ENCODE measurements at places on chromosomes 7 and 10.
A peak's percentile ranks its signal among the peaks of the same experiment; 100 is the strongest.

- no peak for DNase-seq
Observed at GRCh38 chr7:148041156-148041555, 549.4 kb upstream of the C7orf33 start.

DNA sequence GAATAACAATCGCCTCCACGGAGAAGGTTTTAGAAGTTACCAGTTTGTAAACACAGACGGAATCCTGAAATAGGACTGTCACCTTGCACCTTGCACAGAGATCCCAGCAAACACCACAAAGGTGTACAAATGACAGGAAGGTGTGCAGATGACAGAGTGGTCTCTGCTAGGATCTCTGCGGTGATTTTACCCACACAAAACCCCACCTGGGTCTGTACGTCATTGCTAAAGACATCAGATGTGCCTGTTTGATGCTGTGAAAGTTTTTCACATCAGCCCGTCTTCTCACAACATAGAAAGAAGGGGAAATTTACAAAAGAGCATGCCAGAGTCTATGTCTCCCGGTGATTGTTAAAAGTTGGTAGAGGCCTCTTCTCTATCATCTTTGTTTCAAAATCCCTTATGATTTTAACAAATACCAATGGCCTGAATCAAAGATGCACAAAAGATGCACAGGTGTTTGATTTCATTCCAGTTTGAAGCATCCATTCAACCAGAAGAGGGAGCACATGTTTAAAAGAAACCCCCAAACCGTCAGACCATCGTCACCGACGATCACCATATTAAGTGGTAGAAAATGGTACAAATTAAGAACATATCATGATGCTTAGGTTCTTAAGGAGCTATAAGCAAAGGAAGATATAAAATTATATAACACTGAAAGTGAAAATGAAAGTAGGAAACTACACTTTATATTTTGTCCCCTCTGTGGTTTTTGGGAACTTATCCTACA, 576.5 kb downstream of the PTPRN2 start:
- DNase-seq, result no peak

- no peak for DNase-seq
Observed at GRCh38 chr7:135664046-135664589, 1.8 kb downstream of the STMP1 start.

DNA sequence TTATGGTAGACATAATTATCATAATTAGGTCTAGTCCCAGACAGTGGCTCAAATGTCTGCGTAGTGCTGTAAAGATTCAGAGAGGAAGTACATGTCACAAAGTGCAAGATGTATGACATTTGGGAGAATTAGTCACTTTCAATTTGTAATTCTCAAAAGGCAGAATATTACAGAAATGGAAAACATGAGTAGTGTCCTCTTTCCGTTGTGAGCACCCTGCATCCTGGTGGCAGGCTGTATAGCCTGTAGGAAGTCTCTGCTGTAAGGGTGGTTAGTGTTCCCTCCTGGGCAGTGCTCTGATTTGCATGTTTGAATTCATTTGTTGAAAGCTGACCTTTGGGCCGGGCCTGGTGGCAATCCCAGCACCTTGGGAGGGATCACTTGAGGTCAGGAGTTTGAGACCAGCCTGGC, 17.0 kb downstream of the CDK14 start:
- DNase-seq, result no peak

DNA sequence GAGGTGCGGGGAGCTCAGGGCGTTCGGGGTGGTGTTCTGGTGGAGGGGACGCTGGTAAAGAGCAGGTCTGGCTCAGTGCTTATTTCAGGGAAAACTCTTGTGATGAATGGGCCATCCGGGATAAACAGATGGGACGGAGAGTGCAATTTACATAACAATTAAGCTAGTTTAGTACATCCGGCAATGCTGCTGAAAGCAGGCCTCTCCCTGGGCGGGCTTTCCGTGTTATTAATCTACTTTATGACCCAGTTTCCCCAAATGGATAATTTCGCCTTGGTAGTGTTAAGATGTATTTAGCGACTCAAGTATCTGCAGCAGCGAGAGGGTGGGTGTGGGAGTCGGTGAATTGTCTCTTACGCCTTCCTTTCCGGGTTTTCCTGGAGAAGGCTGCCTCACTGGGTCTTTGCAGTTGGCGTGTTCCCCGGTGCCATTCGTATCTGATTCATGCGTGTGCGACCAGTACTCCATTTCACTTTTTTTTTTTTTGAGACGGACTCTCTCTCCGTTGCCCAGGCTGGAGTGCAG, 25.2 kb downstream of the FOXK1 start:
- DNase-seq, result no peak

GRCh38 chr10:17655009-17655408, 11.1 kb downstream of the STAM start:
- no peak for DNase-seq

GRCh38 chr10:11875494-11876281, 52.5 kb downstream of the PROSER2 start:
- DNase-seq, result no peak

DNA sequence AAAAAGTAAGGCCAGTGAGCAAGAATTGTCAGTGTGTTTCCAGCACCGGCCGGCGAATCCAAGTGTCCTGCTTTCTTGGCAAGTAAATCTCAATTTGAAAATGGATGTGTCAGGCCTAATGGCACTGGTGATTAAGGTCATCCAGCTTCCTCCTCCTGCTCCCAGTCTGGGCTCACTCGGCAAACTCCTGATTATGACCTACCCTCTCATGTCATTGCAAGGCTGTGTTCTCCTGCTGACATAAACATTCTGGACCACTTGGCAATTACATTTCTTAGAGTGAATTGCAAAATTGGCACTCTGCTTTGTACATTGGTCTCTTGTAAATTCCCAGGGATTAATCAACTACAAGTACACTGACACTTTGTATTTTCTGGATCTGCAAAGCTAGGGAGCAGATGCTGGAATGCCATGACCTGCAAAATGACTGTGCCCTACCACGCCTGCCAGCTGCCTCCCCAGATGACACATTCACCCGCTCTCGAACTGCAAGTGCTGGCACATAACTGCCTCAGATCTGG, 473.8 kb downstream of the KIF20B start:
- DNase-seq, result no peak

DNA sequence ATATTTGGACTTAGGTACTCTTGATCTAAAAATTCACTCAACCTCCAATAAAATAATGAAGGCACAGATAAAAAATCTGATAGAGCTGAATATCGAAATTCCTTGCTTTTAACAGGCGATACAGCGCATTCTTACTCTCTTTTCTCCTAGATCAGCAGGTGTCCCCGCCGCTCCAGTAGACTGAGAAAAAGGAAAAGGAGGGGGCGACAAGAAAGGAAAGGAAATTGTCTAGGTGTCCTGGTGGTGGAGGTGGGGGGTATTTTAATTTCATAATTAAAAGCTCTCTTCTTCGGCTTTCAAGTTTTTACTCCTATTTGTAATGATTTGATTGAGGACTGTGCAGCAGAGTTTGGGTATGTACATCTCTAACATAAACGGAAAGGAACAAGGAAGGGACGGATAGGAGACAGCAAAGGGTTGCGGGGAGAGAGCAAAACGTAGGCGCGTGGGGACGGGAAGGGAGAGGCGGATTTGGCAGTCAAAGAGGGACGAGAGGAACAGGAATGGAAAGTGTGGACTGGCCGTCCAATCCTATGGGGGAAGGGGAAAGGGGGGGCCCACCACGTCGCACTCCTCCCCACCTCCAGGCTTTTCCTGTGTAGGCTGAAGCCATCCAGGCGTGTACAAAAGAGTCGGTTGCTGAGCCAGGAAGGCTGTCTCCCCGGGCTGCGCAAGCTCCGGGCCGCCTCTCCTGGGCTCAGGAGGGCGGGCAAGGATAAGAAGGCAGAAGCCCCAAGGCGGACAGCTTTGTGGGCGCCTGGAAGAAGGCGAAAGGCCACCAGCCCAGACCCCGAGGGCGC, 875 bp upstream of the HECTD2 start:
- DNase-seq, result peak; percentile 2

- no peak for DNase-seq
Observed at GRCh38 chr10:50567384-50567783, 56.4 kb downstream of the SGMS1 start.

DNA sequence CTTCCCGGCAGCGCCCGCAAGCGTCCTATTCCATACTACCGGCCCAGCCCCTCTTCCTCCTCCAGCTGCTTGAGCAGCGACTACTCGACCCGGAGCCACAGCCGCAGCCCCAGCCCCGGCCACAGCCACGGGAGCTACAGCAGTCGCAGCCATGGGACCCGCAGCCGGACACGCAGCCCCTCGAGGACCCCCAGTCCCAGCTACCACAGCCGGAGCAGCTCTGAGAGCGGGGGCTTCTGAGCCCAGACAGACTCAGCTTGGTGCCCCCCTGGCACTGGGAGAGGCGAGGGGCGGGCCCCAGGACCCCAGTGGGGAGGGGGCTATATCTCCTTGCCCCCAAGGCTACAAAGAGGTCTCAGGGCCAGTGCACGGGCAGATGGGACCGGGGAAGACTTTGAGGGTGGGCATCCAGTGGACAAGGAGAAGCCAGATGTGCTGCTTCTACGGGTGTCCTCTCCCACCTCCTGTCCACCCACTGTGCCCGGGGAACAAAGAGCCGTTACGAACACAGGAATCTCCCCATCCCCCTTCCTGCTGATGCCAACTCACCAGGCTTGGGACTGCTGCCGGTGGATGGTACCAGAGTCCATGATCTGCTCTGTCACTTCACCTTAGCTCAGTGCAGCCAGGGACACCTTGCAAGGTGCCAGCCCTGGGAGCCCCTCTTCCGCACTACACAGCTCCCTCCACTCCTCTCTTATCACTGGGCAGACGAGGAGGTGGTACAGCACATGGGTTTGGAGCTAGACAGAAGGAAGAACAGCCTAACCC, 16.7 kb upstream of the HSPB1 start:
- DNase-seq, result no peak

DNA sequence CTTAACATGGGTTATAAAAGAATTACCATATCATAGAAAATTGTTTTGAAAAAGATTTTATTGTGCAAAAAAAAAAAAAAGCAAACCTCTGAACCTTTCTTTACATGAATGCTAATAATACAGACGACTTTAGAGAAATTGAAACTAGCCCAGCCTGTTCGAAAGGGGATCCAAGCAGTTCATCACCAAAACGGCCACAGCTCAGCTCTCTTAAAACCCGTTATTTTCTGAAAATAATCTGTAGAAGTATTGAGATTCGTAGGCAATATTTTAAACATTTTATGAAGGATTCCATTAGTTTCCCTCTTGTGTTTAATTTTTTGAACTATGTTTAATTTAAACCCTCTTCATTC, 9.9 kb upstream of the GSAP start:
- DNase-seq, result no peak

GRCh38 chr10:3748484-3748883, 36.5 kb downstream of the KLF6 start:
- DNase-seq, result no peak

- DNase-seq, result no peak
Observed at GRCh38 chr10:69709366-69709941, 79.4 kb downstream of the FAM241B start.

GRCh38 chr10:13973742-13974141, 357.0 kb downstream of the FRMD4A start:
- DNase-seq, result no peak

DNA sequence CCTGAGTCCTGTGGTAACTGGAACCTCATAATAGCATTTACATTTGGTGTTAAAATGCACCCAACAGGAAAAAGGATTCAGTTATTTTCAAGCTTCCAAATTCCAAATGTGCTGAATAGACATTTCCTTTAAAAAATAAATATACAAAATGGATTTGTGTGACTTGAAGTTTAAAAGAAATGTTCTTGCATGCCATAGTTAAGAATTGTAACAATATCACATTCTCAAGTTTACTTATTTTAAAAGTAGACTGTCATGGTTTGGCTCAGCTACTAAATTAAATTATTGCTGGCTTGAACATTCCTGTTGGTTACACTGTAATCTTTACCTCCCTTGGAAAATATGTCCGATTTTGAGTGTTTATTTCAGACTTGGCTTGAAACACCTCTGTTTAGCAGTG, 31.5 kb downstream of the BICC1 start:
- DNase-seq, result no peak

GRCh38 chr10:50234486-50234885, 16.8 kb downstream of the ASAH2 start:
- no peak for DNase-seq

DNA sequence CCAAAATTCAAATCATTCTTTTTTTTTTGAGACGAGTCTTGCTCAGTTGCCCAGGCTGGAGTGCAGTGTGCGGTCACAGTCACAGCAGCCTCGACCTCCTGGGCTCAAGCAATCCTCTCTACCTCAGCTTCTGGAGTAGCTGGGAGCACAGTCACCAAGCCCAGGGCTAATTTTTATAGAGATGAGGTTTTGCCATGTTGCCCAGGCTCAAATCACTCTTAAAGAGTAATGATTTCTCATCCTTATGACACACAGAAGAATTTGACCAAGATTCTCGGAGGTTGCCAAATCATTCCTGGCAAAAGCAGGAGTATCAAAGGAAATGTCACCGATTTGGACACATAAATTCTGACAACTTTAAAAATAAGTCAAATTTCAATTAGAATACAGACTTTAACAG, 39.1 kb downstream of the SIRT1 start:
- no peak for DNase-seq

DNA sequence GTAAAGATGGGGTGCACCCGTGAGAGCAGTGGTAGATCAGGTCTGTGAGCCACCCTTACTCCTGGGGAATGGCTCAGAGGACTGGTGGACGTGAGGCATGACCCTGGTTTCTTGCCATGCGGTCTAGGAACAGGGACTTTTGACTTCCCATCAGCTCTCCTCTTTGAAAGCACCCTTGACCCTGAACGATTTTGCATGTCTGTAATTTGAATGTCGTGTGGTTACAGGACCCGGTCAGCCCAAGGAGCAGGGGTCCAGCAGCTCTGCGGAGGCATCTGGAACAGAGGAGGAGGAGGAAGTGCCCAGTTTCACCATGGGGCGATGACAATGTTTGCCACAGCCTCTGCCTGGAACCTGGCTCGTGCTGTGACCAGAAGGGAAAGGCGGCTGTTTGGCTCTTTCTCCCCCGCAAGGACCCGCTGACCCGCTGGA, 8.6 kb upstream of the ORAI2 start:
- DNase-seq, result no peak

- DNase-seq, result no peak
Observed at GRCh38 chr7:103656221-103656620, 210.2 kb upstream of the SLC26A5 start.

- DNase-seq, result no peak
Observed at GRCh38 chr10:113356794-113357680, 195.8 kb upstream of the HABP2 start.

GRCh38 chr7:26060733-26061677, 91.0 kb upstream of the NFE2L3 start:
- no peak for DNase-seq

- no peak for DNase-seq
Observed at GRCh38 chr7:140972876-140973829, 41.6 kb downstream of the MRPS33 start.

DNA sequence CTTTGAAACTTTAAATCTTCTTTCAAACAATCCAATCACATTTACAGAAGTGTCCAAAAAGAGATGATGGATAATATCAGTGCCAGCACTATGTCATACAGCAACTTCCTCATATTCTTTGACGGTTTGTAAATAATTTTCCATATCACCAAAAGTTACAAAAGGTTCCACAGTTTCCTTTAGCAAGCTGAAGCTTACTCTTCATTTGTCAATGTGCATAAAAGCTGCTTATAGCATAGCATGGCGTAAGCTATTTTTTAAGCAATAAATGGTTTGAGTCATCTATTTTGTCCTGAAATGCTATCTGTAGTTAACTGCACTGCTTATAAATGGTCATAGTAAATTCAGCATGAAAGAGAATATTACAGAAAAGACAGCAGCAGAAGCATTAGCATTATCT, 95.1 kb downstream of the ETV1 start:
- DNase-seq, result no peak

GRCh38 chr10:103637927-103638557, 144.5 kb downstream of the NEURL1 start:
- DNase-seq, result no peak

All from stimulated activated CD8-positive, alpha-beta memory T cell treated with anti-CD3 and anti-CD28 coated beads, Interleukin-15, amount 100 ng/mL, for 24 hours (primary cell).